ENCODE measurements at places on chromosomes 6 and 20.

DNA sequence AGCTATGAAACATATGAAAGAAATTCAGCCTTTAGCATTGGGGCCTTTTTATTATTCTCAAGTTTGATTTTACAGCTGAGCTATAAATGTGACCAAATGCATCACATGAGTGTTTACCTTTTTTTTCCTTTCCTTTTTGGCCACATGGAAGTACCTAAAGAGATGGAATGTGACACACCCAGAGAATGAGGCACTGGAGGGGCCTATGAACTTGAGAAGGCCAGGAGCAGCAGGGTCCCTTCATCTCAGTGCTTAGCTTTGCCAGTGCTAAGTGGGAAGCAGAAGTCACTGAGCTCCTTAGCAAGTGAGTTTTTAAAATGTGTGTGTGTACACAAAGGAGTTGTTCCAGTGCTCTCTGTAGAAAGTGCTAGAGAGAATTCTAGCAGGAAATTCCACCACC is 44.7 kb downstream of the RREB1 start:
- DNase-seq, result no peak

- DNase-seq, result no peak
These were observed 202.2 kb upstream of the CDYL start for GRCh38 chr6:4574007-4574406.

GRCh38 chr6:40585651-40586269 is 1.4 kb downstream of the LRFN2 start:
- no peak for DNase-seq

GRCh38 chr6:118896339-118897136 is 2.6 kb downstream of the ASF1A start:
- DNase-seq, result no peak

DNA sequence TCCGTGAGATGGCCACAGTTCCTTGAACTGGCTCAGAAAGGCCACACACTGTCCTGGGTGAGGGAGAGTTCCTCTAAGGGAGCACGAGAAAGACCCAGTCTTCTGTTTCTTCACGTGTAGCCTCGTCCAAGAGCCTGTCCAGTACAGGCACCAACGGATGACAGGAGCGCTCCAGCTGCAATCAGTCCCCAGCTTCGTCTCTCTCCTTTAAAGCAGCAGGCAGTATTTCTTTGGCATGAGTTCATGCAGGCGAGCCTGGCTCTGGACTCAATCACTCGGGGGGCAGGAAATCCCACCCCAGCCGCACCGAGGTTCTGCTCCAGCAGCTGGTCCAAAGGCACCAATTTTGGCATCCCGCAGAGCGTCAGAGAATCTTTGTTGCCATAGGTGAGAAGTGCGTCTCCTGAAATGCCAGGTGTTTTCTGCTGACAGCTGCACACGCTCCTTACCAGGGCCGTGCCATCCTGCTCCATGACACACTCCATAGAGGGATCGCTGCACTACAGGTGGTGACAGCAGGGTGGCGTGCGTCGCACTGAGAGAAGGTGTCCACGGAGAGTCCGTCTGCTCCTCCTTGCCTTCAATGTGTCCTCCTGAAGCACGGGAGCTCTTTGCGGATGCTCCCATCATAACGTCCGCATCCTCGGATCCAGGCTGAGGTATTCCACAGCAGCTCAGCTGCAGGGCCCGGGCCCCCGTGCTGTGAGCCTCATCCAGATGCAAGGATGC is 59.6 kb upstream of the AFDN start:
- DNase-seq, result no peak

DNA sequence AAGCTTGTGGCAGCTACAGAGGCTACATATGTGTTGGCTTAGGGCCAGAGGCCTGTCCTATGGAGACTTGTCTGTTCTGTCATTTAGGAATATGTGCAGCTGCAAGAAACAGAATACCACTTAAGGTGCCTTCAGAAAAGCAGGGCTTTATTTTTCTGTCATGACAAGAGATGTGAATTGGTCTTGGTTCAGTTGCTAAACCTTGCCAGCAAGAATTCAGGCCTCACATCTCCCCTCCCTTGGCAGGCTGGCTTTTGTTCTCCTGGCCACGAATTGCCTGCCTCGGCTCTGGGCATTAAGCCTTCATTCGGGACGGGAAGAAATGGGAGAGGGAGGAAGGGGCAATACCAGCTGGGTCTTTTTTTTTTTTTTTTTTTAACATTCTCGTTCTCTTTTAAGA is 82.4 kb upstream of the TGM3 start:
- DNase-seq, result no peak

DNA sequence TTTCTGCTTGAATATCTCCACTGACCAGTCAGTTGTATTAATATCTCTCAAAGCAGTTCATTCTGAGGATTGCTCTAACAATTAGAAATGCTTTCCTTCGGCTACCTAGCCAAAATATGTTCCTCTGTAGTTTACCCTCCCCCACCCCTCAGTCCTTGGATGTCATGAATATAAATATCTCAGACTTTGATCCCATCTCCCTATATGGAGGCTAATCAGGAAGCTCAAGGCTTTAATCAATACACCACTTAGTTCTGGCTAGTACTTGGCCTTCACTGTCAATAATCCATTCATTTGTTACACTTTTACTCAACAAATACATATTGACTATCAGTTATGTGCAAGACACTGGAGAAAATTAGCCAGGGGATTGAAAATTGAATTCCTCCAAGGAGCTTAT is 60.1 kb downstream of the CLIC5 start:
- no peak for DNase-seq

DNA sequence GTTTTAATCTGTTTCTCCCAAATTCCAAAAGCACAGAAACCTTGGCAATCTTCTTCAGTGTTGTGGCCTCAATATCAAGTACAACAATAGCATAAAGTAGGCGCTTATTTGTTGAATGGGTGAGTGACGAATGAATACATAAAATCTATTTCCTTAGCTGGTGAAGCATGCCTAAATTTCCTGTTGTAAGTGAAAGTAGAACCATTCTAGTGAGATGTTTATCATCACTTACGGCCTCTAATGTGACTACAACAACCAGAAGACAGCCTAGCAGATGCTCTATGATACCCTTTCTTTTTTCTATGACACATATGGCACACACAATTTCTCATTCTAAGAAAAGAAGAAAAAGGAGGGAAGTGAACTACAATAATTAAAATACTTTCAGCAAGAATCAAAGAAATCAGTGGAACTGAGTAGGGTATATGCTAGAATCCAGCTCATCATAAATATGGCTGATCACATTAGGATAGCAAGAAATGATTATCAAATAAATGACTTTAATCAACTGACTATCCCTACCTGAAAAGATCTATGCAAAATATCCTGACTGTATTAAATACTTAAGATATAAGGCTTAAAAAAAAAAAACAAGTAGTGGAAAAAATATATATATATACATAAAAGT is 67.4 kb downstream of the BTBD9 start:
- DNase-seq, result no peak

- no peak for DNase-seq
These were observed 3.2 kb upstream of the SDHAF4 start for GRCh38 chr6:70563530-70563929.

- DNase-seq, result no peak
These were observed 12.1 kb upstream of the DDX27 start for GRCh38 chr20:49207076-49207475.

DNA sequence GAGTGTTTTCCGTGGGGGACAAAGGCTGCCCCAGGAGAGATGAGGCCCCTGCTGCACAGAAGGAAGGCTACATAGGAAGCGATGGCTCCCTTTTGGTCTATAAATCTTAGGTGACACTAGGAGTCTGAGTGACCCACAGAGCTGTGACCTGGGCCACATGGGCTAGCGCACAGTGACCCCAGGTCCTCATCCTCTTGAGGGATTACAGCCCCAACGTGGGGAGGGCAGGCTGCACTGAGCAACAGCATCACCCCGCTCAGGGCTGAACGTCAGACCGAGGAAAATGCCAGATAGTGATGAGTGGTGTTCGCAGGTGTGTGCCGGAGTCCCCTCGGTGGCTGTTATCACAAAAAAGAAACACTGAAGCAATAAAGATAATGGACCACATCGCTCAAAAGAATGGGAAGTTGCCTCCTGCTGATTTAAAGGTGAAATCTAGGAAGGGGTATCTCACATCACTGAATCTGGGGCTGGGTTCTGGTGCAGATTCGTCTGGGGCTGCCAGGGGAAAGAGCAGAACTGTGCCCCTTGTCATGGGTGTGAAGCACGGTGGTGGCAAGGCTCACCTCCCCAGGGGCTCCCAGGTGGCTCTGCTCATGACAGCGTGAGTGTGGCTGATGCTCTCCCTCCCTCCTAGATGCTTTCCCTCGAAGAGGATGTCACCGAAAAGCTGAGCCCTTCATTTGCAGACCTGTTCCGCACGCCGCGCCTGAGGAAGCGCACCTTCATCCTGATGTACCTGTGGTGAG is 14.5 kb downstream of the SLC22A1 start:
- no peak for DNase-seq

DNA sequence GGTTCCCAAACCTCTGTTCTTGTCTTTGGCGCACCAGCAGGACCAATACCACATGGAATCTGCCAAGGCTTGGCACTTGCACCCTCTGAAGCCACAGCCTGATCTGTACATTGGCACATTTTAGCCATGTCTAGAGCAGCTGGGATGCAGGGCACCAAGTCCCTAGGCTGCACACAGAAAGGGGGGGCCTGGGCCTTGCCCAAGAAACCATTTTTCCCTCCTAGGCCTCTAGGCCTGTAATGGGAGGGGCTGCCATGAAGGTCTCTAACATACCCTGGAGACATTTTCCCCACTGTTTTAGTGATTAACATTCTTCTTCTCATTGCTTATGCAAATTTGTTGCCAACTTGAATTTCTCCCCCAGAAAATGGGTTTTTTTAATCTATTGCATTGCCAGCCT is 5.4 kb upstream of the FAM120B start:
- DNase-seq, result no peak

GRCh38 chr6:118804091-118804490 is 89.9 kb upstream of the ASF1A start:
- DNase-seq, result no peak

GRCh38 chr6:91781946-91782345 is 1195.1 kb upstream of the MAP3K7 start:
- DNase-seq, result no peak

- DNase-seq, result no peak
These were observed 23.1 kb upstream of the SMOC2 start for GRCh38 chr6:168417679-168418557.

- DNase-seq, result no peak
These were observed 88.4 kb upstream of the CCDC167 start for GRCh38 chr6:37587866-37588734.

- no peak for DNase-seq
These were observed 20.0 kb upstream of the UBE2J1 start for GRCh38 chr6:89372506-89372901.

DNA sequence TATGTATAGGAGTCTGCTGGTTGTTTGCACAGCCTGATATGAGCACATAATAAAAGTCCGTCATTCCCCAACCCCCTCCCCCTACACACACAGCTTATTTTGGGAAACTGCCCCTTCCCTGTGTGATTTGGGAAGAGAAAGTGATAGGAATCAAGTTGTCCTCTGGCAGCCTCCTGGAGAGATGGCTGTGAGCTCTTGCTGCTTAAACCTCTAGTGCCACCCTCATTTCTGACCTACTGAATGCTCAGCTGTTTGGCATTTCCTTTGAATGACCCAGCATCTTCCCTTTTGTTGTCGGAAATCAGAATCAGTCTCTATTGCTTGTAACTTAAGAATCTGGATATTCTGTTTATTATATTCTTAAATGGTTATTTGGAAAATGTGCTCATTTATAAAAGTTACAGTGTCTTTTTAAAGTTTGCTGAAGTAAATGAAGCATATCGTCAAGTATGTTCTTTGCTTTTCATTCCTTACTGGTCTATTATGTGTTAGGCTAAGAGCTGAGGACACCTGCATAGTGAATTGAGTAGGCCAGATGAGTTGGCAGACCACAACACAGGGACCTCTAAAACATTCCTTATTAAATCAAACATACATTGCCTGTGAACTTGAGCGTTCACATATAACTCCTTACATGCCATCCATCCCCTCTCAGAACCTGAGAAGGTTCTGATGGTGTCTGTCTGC is 5.5 kb downstream of the RWDD2A start:
- DNase-seq, result no peak

GRCh38 chr6:164252948-164253347 is 838.4 kb downstream of the QKI start:
- DNase-seq, result no peak

DNA sequence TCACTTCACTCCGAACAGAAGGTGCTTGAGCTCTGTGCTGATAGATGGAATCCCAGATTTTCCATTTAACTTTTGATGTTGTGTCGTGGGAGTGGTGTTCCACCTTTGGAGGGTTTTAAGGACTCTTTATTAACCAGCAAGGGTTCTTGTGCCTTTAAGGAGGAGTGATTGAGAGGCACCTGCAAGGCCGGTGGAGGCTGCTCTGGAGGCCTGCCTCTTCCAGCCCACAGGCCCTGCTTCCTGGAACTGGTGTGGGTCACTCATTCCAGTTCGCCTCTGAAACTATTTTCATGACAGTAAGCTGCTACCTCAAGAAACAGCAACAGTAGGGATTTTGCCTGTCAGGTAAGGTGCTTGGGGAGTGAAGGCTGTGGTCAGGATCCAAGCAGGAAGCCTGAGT is 58.8 kb upstream of the APCDD1L start:
- no peak for DNase-seq

DNA sequence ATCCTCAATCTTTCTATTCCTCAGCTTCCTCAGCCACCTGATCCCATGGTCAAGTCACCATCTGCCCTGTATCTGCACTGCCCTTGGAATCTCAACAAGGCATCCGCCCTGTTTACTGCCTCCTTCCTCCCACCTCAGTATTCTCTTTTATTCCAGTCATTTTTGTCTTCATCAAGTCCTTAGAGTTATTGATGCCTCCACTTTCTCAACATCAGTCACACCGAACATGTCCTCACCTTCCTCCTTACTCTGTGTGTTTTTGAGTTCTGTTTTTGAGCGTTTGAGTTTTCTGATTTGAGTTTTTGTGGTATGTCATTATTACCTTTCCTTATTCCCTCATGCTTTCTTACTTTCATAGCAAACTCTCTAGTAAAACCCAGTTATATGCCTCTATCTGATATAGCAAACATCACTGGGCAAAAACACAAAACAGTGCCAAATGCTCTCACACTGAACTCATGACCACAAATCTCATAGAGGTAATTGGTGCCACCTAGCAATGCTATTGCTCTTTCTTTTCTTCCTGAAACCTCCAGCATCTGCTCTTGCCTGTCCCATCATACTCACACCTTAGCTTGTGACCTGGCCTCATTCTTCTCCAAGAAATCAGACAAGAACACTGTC is 11.8 kb upstream of the GNRH2 start:
- no peak for DNase-seq

DNA sequence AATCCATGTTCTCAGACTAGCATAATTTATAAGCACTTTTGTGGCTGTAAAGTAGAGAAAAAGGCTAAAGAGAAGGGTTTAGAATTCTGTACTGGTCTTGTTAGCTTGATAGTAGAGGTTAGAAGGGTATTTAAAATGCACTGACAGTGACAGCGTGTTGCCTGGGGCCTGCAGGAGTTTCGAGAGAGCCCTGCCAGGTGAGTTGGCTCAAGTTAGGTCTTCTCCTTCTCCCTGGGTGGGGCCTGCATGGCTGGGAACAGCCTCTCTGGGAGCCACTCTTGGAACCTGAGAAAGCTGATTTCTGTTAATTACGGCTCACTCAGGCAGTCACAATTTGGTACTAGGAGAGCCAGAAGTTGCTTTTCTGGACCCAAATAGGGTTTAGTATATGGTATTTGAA is 103.7 kb downstream of the ARID1B start:
- no peak for DNase-seq

GRCh38 chr6:1347161-1347560 is 35.3 kb downstream of the FOXQ1 start:
- DNase-seq, result no peak
